ENCODE measurements at places on chromosomes 2 and 18.

DNA sequence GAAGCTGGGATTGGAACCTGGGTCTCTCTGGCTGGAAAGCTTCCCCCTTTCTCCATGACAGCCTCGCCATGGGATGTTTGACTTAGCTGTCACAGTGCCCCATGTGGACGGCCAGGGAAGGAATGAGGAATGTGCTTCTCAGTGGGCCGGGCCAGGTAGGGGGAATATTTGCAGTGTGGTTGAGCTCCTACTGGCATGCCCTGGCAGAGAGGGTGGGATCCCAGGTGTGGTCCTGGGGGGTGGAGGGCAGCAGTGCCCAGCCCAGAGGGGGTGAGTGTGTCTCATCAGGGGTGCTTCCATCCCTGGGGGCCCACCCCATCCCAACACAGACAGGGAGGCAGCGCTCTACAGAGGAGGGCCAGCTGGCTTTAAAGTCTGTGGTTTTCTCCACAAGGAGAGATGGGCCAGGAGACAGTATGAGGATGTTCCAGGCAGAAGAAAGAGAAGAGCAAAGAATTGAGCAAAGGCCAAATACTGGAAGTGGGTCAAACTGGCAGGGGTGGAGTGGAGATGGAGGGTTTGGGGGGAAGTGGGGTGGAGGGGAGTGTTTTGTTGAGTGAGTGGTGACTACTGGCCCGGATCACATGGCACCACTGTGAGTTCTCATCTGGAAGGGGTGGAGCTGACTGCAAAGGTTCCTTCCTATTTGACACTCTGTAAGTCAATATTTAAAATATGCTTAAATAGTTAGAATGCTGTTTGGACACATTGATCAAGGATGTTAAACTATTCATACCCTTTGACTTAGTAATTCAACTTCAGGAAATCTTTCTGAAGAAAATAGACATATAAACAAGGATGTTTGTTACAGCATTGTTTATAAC is 94.0 kb downstream of the MYCN start:
- no peak for DNase-seq

GRCh38 chr2:229511524-229511923 is 202.8 kb downstream of the DNER start:
- DNase-seq = no peak

DNA sequence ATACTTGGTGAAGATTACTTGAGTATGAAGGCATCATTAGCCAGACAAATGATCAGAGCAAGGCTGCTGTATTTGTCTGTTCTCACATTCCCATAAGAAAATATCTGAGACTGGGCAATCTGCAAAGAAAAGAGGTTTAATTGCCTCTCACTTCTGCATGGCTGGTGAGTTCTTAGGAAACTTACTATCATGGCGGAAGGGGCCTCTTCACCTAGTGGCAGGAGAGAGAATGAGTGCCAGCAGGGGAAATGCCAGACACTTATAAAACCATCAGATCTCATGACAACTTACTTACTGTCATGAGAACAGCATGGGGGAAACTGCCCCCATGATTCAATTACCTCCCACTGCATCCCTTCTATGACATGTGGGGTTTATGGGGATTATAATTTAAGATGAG is 452.3 kb downstream of the GALR1 start:
- no peak for DNase-seq

GRCh38 chr2:121754851-121755236 is 607 bp upstream of the TSN start:
- no peak for DNase-seq

DNA sequence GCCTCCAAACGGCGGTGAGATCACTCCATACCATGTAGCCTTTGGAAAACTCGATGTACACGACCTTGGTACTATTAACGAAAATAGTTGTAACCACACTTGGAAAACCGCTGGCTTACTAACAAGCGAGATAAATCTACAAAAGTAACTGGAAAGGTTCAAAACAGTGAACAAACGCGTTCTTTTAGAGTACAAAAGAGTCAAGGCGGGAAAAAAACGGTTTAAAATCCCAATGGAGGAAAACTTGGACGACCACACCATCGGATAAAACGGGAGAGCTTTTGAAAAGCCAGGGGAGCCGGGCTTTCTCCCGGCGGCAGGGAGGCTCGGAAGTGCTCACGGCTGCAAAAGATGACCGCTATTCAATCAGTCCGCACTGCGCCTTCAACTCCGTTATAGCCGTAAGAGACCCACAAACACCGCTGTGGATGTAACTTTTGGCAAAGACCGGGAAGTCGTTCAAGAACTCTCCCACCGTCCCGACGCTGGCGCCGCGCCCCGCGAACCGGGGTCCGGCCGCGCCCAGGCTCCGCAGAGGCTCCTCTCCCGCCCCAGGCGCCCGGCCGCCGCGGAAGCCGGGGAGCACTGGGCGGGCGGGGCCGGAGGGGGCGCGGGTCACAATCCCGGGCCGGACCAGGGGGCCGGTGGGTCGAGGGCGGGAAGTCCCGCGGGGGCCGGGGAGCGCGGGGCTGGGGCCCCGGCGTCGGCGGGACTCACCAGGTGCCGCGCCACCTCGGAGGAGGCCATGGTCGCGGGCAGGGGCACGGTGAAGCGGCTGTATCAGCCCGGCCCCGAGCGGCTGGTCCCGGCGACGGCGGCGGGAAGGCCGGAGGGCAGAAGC is 465 bp downstream of the SEPTIN10 start:
- no peak for DNase-seq

- no peak for DNase-seq
These were observed 204.8 kb downstream of the TSN start for GRCh38 chr2:121960251-121960650.

- no peak for DNase-seq
These were observed 79.7 kb downstream of the CCBE1 start for GRCh38 chr18:59617468-59617932.

- no peak for DNase-seq
These were observed 45.3 kb upstream of the RFX8 start for GRCh38 chr2:101520246-101520645.

DNA sequence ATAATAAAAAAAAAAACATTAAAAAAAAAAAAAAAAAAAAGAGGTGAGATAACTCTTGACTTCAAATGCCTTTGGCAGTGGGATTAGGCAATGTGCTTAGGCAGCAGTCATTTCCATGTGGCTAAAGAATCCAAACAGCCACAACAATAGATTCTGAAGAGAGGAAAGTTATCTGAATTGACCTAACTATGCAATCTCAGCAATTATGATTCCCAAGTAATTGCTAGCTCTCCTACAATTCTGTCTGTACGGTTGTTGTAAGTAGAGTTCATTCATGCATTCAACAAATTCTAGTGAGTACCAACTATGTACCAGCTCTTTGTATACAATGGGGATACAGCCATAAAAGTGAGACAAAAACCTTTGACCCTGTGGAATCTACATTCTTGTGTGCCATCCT is 3.6 kb downstream of the SRD5A2 start:
- DNase-seq = no peak

GRCh38 chr18:10015288-10015701 is 101.5 kb downstream of the VAPA start:
- no peak for DNase-seq

GRCh38 chr2:159912580-159912979 is 114.6 kb upstream of the CD302 start:
- DNase-seq = no peak

DNA sequence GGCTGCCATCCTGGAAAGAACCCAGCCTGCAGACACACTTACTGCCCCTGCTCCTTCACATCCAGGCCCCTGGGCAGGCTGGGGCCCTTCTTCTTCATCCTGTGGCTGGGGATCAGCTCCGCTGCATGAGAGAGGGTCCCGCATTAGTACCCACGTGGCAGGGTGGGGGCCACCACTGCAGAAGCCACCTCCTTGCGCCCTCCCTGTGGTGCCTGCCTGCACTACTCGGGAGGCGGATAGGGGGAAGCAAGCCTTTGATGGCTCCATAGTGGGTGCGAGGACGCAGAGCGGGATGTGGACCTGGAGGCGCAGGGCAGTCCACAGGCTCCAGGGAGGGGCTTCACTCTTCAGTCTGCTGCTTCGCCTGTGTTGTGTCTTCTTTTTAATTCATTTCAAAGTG is 46.7 kb downstream of the GPC1 start:
- no peak for DNase-seq

DNA sequence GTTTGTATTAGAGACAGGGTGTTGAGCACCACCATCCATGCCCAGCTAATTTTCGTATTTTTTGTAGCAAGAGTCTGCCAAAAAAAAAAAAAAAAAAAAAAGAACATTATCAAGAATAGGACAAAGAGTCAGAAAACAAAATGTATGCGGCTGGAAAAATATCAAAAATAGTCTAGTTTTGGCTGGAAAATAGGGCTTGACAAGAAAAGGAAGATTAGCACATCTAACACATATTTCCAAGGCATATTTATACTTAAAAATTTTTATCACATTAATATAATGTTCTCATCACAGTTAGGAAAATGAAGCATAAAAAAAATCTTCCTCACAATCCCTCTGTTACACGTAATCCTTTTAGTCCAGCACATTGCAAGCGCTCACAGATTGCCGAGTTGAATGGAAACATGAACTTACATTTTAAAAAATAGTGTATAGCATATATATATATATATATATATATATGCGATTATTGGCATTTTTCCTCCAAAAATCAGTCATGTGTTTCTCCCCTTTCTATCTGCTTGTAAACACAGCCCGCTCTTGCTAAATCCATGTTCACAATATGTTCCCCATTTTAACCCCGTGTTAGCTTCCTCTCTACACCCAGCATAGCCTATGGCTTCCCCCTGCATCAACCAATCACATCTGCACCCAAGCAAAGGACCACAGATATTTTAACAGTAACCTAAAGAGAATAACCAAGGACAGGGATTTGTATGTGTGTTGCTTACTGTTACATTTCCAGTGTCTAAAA is 183.0 kb downstream of the AFF3 start:
- no peak for DNase-seq

DNA sequence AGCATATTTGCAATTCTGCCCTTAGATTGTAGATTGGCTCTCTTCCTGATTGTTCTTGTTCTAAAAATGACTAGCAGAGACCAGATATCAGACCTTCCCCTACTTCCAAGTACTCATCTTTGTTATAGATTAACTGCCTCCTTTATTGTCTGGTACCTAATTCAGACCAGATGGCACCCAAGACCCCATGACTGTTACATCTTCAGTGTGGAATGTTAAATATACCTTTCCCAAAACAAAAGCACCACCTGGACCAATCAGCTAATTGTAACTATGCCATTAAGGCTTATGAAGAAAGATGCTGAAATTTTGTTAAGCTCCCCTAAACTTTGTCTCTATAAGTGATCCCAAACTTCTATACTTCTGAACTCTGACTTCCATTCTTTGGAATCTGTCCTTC is 12.0 kb upstream of the TFPI start:
- no peak for DNase-seq

DNA sequence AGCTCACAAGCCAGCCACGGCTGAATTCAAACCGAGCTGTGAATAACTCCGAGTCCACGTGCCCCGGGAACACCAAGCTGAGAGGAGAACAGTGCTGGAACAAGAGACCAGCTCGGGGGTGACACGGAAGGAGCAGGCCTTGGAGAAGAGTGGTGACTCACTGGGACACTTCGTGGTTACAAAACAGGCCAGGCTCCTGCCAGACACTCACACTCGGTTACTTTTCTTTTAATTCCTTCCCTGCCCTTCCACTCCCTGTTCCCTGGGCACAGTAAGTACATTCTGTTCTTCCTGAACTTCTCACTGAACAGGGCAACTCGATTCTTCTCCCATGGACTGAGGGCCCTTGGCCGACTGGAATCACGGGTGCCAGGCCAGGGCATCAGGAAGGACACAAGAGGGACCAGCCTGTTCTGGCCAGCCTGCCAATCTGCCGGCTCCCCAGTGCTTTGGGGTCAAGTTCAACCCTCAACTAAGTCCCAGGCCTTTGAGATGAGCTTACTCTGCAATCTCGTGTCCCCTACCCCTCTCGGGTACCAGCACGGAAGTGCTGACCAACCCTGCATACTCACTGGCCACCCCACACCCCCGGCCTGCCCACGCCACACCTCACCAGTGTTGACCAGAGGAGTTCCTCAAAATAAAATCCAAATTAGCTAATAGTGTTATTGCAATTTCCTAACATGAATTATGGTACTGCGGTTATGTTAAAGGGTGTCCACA is 87.5 kb downstream of the TFCP2L1 start:
- no peak for DNase-seq

GRCh38 chr2:135590619-135591260 is 59.5 kb downstream of the R3HDM1 start:
- DNase-seq = no peak

DNA sequence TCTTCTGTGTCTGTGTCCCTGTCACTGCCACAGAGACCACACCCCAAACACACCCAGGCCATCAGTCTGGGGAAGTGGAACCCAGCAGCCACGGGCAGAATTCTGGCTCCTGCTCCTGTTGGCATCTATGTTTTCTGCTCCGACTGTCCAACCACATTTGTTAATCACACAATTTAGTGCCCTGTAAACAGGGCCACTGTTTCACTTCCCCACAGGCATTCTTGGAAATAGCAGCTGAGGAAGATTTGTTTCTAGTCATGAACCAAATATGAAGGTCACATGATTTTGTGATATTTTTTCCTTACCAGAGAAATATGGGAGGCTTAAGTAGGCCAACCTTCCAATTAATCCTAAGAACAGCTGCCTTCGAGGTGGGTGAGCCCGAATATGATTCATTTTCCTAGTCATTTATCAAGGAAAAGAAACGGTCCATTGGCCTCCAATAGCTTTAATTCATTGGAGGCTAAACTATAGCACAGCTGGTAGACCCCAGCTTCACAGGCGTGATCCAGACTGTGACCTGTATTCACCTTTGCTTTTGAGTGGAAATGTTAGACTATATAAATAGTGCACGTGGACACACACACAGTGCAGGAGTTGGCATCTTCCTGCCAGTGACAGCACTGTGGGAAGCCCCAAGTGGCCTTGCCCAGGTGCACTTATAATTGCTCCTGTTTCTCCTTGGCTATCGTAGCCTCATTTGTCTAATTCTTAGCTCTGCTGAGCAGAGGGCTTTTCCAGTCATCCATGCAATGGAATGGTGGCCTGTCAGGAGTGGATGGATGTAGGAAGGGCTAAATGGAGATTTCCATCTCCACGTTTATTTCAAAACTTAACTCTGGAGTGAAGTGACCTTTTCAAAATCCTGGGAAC is 267.9 kb downstream of the LPIN1 start:
- no peak for DNase-seq

DNA sequence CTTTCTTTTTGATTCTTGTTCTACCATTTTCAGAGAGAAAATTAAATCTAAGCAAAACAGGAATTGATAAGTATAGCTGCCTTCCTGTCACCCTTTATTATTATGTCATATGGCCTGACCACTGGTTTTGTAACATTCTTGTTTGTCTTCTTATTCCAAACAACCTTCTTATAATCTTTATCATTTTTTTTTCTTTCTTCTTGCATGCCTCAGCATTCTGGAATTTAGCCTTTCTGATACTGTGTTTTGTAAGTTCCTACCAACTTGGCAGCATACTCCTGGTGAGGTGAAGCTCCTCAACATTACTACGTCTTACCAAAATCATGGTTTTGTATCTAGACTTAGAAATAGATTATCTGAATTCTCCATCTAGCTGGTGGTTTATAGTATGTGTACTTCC is 199.2 kb downstream of the CAMKMT start:
- DNase-seq = no peak

GRCh38 chr2:610491-610890 is 66.7 kb downstream of the TMEM18 start:
- DNase-seq = no peak

GRCh38 chr2:26651799-26652198 is 10.6 kb upstream of the CIB4 start:
- DNase-seq = no peak

Measured in activated CD8-positive, alpha-beta memory T cell treated with anti-CD3 and anti-CD28 coated beads, Interleukin-2, amount 50 U/mL, for 4 hours (primary cell).